ENCODE measurements at places on chromosomes 4 and X.

DNA sequence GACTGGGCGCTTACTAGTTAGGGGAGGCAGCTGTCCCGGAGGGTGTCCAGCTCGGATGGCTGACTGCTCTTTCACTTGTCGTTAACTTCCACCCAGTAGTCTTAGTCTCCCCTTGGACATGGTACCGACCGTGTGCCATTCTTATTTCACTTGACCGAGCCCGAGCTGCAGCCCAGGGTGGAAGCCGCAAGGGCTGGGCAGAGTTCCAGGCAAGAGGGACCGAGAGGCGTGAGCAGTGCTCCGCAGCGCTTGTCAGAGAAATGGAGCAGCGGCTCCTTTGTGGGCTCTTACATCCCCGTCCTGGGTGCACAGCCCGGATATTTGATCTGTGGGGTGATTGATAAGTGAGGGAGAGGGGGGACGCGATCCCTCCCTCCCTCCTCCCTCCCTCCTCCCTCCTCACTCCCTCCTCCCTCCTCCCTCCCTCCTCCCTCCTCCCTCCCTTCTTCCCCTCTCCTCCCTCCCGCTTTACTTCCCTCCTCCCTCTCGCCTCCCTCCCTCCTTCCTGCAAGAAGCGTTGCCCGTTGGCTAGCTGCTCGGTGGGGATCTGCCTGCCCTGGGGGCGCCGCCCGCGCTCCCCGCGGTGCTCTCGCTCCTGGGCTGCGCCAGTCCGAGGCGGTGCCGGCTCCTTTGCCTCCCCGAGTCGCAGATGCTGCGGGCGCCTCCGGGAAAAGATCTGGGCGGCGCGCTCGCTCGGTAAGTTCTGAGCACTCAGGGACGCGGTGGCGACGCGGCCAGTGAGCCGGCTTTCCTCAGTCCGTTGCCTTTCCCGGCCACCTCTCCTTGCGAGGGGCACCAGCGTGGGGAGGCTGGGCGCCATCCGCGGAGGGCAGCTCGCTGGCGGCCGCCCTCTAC is at the start of gene SLITRK2:
Gene SLITRK2 (plus strand): TSS at position 499 of the 855 bp plus-strand sequence. CDS start 4,597 bp downstream, outside the sequence.
- no peak for DNase-seq

DNA sequence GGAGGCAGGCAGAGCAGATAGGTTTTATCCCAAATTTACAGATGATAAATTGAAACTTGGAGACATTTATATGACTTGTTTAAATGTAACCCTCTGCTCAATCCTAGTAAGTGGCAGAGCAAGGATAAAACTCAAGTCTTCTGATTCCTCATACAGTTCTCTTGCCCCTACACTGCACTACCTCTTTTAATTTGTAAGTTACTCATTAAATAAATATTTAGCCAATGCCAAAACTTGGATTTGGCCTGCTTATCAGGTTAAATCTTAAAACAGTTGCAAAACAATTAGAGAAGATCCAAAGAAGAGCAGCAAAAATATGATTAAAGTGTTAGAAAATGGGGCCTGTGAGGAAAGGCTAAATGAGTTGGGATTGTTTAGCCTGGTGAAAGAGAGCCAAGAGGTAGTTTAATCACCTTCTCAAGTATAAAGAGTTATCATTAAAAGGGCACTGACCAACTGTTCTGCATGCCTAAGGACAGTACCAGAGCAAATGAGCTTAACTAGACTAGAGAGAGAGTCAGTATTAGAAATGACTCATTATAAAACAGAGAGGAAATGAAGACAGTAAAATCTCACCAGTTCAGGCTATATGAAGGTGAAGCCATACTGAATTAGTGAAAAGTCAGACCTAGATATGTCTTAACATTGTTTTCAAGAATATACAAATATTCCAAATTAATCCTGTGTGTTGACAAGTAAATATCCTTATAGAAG is 146.3 kb downstream of the GRIA3 start:
- DNase-seq, result peak; percentile 25

GRCh38 chrX:149825424-149825823 is 43.7 kb downstream of the MAGEA9 start:
- no peak for DNase-seq

DNA sequence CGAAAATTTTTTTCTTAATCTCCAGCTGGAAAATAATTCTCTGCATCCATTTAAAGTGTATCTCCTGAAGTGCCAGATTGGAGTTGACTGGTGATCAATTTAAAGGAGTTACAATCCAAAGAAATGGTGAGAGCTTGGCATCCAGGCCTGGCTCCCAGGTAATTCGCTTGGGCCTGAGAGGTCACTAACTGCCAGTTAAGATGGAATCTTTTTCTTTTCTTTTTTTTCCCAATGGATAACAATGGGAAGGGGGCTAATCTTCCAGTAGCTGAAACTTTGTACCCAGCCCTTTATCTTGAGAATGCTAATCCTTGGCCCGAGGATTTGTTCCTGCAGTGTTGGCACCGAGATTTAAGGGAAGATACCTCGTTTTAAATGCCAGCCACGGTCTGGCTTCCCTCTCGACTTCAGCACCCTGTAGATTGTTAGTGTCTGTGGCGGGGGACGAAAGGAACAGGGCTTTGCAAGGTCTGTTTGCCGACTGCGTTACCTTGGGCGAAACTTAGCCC is 13.3 kb upstream of the PITX2 start:
- no peak for DNase-seq

DNA sequence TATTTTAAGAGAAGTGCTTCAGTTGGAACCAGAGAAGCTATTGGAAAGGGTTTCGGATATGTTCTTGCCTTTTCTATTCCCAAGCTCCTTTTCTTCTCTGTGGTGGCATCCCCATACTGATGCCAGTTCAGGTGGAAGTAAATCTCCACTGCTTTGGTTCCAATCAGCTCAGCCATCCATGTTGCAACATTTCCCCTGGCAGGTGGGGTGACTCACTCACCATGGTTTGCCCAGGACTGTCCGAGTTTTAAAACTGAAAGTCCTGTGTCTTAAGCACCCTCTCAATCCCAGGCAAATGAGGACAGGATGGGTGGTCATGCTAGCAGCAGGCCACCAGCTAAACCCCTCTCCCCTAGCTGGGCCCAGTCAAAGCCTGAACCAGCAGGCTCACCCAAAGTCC is 15.1 kb downstream of the RAI2 start:
- no peak for DNase-seq

DNA sequence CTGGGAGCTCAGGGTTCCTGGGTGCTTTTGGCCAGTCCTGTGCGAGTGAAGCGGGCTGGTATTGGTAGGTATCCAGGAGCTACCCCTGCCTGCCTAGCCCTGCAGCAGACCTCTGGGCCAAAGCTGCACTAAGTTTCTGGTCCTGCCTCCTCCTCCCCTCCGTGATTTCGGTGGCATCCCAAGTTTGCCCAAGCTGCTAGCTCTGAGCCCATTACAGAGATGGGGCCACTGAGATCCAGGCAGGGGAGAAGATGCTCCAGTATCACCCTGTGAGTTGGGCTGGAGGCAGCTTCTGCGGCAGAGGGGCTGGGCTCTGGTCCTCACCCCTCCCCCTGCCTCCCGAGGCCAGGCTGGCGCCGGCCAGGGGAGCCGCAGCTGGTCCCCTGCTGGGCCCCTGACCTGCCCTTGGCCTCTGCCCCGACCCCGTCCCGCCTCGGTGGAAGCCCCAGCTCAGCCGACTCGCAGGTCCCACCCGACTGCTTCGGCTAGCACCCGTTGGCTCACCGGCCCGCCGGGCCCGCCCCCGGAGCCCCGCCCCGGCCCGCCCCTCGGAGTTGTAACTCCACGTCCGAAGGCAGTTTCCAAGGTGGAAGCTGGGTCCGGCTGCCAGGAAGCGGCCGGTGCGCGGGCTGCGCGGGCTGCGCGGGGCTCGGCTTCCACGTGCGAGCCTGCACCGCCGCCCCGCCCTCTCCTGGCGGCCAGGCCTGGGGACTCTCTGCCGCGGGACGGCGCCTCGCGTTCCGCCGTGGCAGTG is at the start of gene DUSP9:
Gene DUSP9 (plus strand): TSS at position 584 of the 754 bp plus-strand sequence. CDS start 751 bp downstream, outside the sequence.
- no peak for DNase-seq

- no peak for DNase-seq
Observed at GRCh38 chrX:136063340-136064079, 78.3 kb downstream of the SLC9A6 start.

GRCh38 chr4:17667653-17668201 is 53.3 kb downstream of the MED28 start:
- no peak for DNase-seq

- DNase-seq, result no peak
Observed at GRCh38 chr4:145418739-145419138, 62.9 kb upstream of the SMAD1 start.

DNA sequence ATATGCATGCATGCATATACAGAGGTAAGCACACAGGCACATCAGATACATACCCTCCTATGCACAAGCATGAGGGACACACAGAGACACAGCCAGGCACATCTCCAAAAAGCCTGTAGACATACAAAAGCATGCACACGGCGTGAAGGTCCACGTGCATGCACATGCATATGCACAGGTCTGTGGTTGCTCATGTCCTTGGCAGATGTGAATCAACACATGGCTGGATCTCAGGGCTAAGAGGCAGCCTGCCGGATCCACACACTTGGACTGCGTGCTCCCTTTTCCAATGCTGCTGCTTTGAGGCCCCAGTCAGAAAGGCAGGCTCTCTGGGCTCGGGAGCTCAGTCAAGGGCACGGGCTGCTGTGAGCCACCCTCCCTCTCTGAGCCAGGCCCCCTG is 3.6 kb downstream of the STARD8 start:
- no peak for DNase-seq

- no peak for DNase-seq
Observed at GRCh38 chr4:143185253-143186107, 763 bp downstream of the USP38 start.

Data from HFFc6 (cell line).